ENCODE measurements at places on chromosomes 6 and 20. TPM values are rescaled to one million over a fixed set of nuclear protein-coding genes. Genes with fewer than 3 reads are reported as not detected.

GRCh38 chr6:1720620-1721322, 111.1 kb downstream of the FOXC1 start:
- no peak for DNase-seq

DNA sequence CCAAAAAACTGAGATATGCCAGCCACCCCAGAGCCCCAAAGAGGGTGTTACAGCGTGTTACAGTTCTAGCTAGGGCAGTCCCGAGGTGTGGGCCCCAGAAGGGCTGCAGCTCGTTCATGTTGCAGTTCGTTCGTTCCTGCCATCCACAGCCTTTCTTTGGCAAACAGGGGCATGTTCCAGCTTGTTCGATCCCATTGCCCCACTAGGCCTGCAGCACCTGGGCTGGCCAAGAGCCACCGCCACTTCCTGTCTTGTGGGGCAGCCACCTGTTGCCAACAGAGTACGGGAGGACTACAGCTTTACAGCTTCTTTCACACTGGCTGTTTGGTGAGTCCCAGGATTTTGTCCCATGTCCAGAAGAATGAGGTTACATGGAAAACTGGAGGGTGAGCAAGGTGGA, 198.1 kb downstream of the MMUT start:
- no peak for DNase-seq

DNA sequence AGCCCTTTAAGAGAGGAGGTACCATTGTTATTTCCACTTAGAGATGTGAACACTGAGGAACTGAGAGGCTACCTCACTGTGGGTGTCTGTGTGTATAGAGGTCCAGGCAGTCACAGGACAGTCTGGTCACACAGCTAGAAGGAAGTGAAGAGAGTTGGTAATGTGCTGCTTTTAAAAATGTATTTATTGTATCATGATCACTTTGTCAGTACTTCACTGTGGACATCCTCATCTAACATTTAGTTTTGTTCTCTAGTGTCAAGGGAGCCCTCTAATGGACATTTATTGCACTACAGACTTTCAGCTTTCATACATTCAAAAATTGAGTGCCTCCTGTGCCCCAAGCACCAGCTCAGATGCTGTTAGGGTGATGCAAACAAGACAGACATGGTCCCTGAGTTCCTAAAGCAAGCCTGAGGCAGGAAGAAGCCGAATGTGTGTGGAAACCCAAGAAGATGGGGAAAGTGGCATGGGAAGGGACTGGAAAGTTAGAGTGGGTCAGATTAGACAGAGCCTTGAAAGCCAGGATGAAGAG, 123.0 kb downstream of the SLC16A10 start:
- no peak for DNase-seq

DNA sequence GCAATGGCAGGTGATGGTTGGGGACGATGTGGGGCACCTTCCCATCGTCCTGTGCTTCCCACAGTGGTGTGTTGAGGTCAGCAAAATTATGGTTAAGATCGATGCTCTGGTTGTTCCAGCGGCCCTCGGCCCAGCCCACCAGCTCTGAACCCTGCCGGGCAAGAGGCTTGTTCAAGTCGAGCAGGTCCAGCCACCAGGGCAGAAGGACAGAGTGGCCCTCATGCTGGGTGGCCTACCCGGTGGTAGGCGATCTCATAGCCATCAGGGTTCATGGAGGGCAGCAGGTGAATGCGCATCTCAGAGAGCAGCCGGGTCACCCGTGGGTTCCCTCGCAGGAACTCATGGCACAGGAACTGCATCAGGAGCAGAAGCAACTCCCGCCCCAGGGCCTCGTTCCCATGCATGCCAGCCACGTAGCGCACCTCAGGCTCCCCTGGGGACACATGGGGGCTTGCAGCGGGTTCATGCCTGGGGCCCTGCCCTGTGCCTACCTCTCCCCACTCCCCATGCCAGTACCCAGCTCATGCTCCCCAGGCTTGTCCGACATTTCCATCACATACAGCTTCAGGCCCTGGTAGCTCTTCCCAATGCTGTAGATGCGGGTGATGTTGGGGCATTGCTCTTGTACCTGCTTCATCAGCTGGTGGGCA, 4.3 kb downstream of the CPXM1 start:
- DNase-seq: no peak

- no peak for DNase-seq
These were observed 185.8 kb upstream of the PRDM1 start for GRCh38 chr6:105900125-105900937.

DNA sequence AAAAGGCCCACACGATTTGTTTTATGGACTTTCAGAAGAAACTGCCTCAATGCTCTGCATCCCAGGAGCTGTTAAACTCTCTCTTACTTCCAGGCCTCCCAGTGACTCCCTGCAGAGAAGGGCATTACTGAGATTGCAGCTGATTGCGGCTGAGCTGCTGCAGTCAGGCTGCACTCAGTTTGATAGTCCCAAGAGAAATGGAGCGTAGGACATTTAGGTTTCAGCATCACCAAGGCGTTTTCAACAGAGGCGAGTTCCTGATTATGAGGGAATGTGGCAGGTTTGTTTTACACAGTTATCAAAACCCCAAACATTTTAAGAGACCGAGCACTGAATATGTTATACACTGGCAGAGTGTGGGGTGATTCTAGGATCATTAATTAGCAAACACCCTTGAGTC, 145.6 kb downstream of the TBX18 start:
- no peak for DNase-seq

GRCh38 chr6:121688974-121689373, 253.5 kb downstream of the GJA1 start:
- DNase-seq: no peak

DNA sequence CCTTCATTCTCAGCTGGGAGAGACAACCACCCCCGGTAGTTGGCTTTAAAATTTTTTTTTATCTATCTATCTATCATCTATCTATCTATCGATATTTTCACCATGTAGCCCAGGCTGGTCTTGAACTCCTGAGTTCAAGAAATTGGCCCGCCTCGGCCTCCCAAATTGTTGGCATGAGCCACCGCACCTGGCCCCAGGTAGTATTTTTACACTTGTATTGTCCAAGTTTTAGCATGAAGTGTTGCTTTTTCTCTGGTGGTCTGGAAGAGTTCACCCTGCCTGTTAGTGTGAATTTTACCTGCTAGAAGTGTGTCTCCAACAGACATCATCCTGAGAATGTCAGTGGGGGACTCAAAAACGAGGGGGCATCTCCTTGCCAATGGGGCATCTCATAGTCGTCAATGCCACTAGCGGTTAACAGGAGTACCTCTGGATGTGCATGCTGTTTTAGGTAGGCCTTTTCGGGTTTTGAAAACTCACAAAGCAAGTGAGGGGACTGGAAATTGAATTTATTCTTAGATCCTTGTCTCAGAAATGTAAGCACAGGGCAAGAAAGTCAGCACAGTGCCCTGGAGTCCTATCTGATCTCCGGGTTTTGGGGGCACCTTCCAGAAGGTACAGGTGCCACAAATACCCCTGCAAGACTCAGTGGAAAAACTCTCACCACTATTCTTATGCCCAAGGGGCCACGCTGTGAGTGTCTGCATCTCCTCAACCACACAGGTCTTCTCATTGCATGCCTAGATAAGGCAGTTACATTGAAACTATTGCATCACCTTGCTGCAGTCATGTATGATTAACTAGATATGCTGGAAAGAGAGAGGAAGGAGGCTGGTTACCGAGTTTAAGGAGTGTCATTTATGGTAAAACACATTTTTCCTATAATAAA, 37.1 kb downstream of the TNFAIP3 start:
- no peak for DNase-seq

DNA sequence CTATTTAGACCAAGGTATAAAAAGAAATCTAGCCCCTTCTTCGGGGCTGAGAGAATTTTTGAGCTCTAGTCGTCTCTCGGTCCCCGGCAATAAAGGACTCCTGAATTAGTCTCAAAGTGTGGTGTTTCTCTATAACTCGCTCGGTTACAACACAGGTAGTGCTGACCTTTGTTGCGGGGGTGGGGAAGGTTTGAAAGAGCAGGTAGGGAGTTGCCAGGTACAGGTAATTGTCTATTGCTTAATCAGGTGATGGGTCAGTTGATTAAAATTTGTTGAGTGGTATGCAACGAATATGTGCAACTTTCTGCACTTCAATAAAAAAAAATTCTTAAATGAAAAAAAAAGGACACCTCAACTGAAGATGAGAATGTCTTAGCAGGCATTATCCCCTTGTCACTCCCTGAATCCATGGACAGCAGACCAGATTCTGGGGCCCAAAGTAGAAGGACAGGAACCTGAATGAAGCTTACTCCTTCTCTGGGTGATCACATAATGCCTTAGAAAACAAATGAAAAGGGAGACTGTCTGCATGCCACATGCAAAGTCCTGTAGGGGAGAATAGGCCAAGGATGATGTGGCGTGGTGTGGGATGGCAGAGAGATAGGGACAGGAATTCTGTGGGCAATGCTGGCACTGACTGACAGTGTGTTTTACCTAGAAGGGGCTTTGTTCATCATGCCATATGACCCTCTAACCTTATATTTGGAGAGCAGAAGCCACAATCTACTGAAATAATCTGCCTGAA, 157.6 kb upstream of the OLIG3 start:
- no peak for DNase-seq

GRCh38 chr6:135932651-135933050, 81.2 kb downstream of the PDE7B start:
- no peak for DNase-seq

DNA sequence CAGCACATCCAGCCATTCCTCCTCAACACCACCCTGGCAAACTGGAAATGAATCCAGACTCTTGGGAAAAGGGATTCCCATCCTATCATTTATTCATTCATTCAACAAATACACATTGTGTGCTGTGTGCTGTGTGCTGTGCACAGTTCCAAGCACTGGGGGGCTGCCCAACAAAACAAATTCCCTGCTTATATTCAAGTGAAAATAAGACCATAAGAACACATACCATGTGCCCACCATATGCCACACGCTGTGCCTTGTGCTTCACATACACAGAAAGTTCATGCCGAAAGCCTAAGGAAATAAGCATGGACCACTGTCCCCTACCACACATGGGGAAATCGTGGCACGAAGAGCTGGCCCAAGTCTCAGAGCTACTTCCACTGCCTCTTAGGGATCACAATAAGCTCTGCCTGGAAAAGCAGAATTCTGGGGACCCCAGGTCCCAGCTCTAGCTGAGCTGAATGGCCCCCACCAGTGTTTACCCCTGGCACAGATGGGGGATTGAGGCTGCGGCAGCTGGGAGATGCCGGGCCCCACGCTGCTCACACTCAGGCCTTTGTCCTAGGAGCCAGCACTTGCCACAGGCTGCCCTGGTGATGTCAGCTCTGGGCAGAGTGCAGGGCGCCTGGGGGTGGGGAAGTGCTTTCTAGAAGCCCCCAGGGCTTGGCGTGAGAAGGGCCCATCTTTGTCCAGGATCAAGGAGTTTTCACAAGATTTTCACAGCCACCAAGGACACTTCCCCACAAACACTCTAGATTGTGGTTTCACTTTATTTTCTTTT, 99.6 kb downstream of the PREX1 start:
- DNase-seq: no peak

DNA sequence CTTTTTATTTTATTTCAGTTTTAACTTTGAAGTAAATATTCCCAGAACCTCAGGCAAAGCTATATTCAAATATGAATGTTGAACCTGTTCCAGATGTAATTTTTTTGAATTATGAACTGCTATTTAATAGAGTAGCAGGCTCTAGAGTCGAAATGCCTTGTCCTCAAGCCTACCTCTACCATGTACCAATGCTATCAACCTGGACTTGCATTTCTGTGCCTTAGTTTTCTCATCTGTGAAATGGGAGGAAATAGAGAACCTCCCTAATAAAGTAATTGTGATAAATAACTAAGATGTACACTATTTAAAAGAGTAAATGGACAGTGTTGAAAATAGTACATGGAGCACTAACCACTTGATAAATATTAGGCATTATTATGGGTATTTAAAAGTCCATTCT, 551.6 kb upstream of the JARID2 start:
- DNase-seq: no peak

DNA sequence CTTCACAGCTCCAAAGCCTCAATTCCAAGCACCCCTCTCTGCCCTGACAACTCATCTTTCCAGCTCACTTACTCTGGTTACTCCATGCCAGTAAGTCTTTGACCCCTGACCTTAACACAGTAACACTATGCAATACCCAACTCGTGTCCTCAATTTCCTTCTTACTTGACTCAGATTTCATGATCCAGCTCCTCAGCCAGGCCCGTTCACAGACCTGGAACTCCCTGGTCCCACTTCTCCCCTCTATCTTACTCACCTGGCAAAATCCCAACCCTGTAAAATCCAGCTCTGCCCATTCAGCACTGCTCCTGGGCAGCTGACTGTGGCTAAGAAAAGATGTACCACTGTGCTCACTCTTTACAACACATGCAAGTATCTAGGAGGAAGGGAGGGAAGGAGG, 7.9 kb downstream of the GNL1 start:
- DNase-seq: peak; percentile 29

- DNase-seq: no peak
These were observed 22.7 kb downstream of the MAPK14 start for GRCh38 chr6:36050305-36050704.

DNA sequence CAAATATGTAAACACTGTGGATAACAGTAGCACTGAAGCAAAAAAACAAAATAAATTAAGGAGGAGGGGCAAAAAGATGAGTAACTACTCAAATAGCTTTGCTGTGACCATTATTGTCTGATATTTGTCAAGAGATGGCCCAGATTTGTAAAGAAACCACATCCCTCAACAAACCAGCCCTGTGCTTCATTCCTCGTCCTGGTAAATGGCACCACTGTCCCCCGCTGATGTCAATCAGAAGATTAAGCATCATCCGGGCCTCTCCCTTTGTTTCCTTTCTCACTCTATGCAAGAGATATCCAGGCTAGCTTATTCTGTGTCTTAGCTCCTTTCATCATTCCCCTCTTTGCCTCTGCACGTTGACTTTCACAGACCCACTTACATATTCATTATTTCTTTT, 259.0 kb downstream of the SYNE1 start:
- DNase-seq: no peak

GRCh38 chr20:50107796-50108331, 5.1 kb downstream of the UBE2V1 start:
- DNase-seq: peak; percentile 76

The BHLHE23 gene
- total RNA-seq: not detected

The SLC17A1 gene
- not detected for total RNA-seq

The GLP1R gene
- 0.10 TPM for total RNA-seq

The GHRH gene
- total RNA-seq: not detected

The ADAM33 gene
- total RNA-seq: 8.0 TPM

The MTRF1L gene
- total RNA-seq: 19.7 TPM

The RAMACL gene
- total RNA-seq: 0.93 TPM

The ZNF391 gene
- total RNA-seq: 1.8 TPM

The ARMC2 gene
- total RNA-seq: 1.2 TPM

The RCAN2 gene
- 18.5 TPM for total RNA-seq

The HCRTR2 gene
- 0.30 TPM for total RNA-seq

The ZSCAN31 gene
- total RNA-seq: 10.1 TPM

The PCK1 gene
- 0.12 TPM for total RNA-seq

Data from lower leg skin (tissue), 4 donors.